ENCODE measurements at places on chromosomes 2 and 18. TPM values are rescaled to one million over a fixed set of nuclear protein-coding genes. Genes with fewer than 3 reads are reported as not detected.

IL36RN gene
- total RNA-seq: 0.14 TPM

- no peak for DNase-seq
Measured at GRCh38 chr2:218249691-218250090, 11.1 kb upstream of the GPBAR1 start.

DNA sequence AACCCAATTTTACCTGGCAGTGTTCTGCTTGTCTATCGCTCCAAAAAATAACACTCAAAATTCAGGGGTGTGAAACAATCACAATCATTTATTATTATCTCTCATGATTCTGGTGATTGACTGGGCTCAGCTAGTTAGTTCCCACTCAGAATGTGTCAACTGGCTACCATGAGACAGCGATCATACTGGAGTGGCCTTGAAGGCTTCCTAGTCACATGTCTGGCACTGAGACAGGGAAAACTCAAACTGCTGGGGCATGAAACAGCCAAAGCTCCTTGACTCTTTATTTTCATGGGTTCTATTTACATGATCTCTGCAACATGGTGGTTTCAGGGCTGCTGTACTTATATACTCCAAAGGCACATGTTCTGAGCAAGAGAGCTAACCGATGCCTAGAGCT is 6.2 kb upstream of the ANXA4 start:
- no peak for DNase-seq

GRCh38 chr2:237345891-237346640 is 67.9 kb downstream of the COL6A3 start:
- peak; percentile 36 for DNase-seq

DNA sequence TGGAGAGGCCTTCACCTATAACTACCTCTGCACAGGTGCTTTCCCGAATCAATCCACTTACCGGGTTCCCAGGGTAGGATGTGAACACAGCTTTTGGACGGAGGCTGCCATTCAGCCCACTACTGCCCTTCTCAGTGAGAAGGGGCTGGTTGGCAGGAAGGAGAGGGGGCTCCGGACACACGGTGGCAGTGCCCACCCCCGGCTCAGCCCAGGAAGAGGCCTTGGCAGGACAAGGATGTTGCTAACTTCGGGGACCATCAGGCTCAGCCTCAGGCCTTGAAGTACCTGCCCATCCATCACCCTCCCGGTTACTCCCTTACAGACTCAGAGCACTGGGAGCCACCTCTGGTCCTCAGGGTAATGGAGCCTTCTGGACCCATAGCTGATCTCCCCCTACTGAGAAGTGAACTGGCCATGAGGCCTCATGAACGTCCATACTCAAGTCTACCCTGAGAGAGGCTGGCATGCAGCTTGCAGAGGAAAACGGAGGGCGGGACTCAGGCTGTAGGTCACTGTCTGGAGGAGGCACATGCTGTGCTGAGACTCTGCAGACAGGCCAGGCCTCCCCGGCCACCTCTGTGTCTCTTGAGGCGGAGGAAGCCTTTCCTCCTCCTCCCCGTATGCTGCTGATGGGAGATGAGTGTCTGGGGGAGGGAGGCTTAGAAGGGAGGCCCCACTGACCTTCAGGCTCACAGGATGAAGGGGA is 191.0 kb downstream of the TWIST2 start:
- DNase-seq: no peak
